Left ventricle myocardium inferior (tissue), 1 donor: ENCODE measurements at places on chromosomes 6 and 20. TPM values are rescaled to one million over a fixed set of nuclear protein-coding genes. Genes with fewer than 3 reads are reported as not detected.

DNA sequence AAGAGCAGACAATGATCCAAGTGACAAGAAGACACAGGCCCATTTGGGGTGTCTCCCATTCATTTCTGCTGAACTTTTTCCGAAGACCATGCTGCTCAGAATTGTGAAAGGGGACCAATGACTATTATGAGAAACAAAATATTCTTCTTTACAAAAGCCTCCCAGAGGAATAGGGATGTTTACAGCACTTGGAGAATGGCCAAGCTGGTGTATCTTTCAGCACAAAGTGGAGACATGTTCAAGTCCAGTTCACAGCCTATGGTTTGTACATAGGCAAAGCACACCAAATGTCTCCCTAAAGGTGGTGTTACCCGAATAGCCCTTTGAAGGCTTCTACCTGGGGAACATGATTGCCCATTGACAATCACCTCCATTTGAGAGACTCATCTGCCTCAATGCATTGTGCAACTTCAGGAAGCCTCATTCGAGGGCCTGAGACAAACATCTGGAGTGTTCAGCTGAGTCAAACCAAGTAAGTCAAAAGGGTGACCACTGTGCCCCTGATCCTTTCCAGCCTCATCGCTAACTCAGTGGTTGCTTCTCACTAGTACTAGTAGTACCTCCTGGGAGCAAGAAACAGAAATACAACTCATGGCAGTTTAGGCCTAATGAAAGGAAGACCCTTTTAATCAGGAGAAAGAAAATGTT is 451.0 kb upstream of the MARCKS start:
- no peaks in the 10 kb centered on the region for H3K27me3 ChIP-seq
- no peak overlapping the region for H3K4me3 ChIP-seq
- no peaks in the 10 kb centered on the region for H3K36me3 ChIP-seq
- no peak for DNase-seq

GRCh38 chr20:49641683-49642656 is 71.7 kb downstream of the B4GALT5 start:
- no peak overlapping the region for H3K27ac ChIP-seq
- H3K4me3 ChIP-seq = no peak overlapping the region

DNA sequence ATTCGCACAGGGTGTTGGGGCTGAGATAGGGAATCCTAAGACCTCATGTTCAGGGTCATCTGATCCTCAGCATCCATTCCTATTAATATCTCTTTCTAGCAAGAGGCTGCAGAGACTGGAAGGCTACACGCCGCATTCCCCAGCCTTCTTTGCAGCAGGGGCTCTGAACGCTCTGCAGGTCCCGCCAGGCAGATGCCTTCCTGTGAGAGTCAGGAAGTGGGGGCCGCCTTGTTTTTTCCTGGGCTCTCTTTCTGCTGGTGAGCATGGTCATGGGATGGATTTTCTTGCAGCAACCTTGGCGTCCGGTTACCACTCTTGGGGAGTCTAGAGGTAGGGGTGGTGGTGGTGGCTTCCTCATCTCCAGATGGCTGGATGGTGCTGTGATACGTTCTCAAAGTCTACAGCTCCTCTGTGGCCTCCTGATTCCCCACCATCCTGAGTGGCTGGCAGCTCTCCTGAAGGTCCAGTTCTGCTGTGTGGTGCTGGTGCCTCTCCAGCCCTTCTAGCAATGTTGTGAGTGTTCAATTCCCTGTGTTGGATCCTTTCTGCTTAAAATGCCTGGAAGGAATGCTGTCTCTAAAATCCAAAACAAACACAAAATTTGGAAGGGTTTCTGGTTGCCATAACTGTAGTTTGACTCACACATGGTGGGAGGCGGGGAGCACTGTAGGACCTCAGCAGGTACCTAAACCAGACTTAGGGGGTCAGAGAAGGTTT is 111.9 kb downstream of the CEBPB start:
- no peak for DNase-seq
- no peaks in the 10 kb centered on the region for H3K27me3 ChIP-seq
- no peaks in the 10 kb centered on the region for H3K36me3 ChIP-seq
- H3K4me3 ChIP-seq = no peak overlapping the region
- peak overlapping the region; percentile 93 for H3K27ac ChIP-seq

DNA sequence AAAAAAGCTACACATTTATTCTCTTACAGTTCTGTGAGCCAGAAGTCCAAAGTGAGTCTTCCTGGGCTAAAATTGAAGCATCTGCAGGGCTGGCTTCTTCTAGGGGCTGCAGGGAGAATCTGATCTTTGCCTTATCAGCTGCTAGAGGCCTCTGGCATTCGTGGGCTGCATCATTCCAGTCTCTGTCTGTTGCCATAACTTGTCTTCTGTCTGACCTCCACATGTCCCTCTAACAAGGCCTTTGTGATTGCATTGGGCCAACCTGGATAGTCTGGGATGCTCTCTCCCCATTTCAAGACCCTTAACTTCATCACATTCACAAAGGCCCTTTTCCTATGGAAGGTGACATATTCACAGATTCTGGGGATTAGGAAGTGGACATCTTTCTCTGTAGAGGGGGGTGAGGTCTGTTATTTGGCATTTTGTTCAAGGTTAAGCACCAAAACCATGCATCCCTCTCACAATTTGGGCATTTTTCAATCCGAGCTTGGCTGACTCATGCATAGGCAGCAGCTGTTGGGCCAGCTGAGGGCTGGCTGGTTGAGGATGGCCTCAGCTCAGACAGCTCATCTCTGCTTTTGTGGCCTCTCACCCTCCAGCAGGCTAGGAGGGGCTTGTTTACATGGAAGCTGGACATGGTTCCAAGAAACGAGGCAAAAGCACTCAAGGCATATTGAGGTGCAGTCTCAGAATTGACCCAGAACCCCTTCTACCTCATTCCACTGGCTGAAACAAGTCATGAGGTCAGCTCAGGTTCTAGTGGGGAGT is 116.1 kb upstream of the NXT1 start:
- no peak overlapping the region for H3K4me3 ChIP-seq
- no peak for DNase-seq
- peaks cover 6% of the 10 kb centered on the region for H3K4me1 ChIP-seq
- H3K36me3 ChIP-seq = no peaks in the 10 kb centered on the region

DNA sequence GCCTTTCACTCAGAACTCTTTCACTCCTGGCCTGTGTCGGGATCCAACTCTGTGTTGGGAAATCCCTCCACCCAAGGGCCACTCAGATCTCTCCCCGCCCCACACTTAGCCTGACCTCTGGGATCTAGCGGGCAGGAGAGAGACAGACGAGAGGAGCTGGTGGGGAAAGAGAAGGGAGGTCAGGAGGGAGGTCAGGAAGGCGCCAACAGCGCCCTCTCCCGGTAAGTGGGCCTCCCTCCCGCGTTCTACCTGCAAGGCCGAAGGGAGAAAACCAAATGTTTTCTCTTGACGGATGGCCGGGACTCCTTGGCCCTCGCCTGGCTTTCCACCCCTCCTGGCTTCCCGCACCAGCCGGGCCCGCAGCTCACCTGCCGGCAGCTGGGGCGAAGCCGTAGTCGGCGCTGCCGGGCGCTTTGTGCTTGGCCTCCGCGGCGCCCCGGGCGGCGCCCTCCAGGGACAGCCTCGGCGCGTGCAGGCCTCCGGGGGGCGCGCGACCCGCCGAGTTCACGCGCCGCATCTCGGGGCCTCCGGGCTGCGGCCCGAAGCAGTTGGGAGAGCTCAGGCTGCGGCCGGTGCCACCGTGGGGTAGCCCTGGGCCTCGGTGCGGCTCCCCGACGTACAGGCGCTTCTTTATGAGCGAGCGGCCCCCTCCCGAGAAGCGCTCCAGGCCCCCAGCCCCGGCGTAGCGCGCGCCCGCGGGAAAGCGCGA is 38.2 kb downstream of the C6orf132 start:
- peak; percentile 75 for DNase-seq
- peaks cover 14% of the 10 kb centered on the region for H3K27me3 ChIP-seq
- H3K4me1 ChIP-seq = peaks cover 48% of the 10 kb centered on the region
- H3K4me3 ChIP-seq = peak overlapping the region; percentile 67
- H3K27ac ChIP-seq = peak overlapping the region; percentile 80

SCUBE3 gene
- 8.8 TPM for total RNA-seq
